ENCODE measurements at places on chromosomes 5 and 9.

DNA sequence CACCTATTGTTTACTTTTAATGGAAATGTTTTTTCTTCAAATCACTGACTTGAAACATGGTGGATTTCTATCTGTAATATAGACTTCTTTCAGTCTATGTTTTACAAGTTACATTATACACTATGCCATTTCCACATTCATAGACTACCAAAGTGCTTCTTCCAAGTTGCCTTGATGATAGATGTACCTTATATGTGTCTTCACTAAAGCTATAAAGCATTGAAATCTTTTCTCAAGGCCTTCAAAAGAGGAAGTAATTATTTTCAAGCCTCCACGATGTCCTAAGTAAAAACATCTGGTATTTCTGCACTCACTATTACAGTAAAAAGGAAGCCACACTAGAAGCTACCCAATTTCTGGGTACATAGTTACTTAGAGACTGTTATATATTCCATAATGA is 113.3 kb downstream of the FGF10 start:
- no peak for DNase-seq

GRCh38 chr5:112960315-112960714 is 16.3 kb upstream of the DCP2 start:
- DNase-seq, result no peak

DNA sequence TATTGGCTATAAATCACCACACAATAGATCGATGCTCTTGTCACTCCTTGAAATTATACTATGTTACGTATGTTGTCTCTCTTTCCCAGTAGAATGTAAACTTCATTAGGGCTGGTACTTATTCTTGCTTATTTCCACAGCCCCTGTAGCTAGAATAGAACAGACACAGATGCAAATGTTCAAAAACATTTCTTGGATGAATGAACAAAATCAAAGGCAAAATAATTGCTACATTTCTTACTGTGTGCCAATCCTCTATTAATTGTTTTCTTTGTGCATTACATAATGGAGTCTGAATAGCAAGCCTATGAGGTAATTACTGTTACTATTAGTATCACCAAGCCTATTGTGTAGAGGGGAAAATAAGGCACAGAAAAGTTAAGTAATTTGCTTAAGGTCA is 725 bp upstream of the OR13C2 start:
- no peak for DNase-seq

GRCh38 chr9:100277166-100277979 is 75.4 kb downstream of the TEX10 start:
- no peak for DNase-seq

GRCh38 chr5:1765141-1765879 is 34.3 kb downstream of the MRPL36 start:
- DNase-seq, result no peak

- DNase-seq, result no peak
Observed at GRCh38 chr9:2872931-2873323, 29.0 kb upstream of the PUM3 start.

GRCh38 chr9:126171641-126172040 is 155.0 kb upstream of the MVB12B start:
- no peak for DNase-seq

- no peak for DNase-seq
Observed at GRCh38 chr5:115857057-115857479, 15.3 kb downstream of the AP3S1 start.

GRCh38 chr5:133794771-133795415 is 173.5 kb downstream of the C5orf15 start:
- no peak for DNase-seq

- DNase-seq, result peak; percentile 26
Observed at GRCh38 chr5:67542479-67542878, 345.9 kb upstream of the CD180 start.

DNA sequence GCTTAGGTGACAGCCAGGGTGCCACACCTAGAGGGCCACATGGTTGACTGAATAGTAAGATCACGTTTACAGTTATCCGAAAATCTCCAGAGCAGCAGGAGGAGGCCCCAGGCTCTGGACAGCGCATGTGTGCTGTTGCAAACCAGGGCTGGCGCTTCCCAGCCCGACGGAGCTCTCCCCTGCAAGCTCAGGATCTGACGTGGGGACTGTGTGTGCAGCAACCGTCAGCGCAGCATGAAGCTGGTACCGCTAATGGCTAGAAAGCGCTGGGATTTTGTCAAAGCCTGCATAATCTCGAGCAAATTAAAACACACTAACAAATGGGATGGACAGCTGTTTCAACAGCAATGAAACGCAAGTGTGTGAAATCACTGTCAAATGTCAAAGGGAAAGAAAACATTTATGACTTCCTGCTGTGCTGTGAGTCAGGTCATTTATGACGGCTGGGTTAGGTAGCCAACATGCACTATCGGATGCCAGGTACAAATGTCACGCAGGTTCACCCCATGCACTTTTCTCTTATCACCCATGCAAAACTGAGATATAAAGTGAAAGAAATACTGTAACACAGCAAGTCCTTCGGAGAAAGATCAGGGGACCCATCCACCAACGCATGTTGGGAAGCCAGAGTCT is 7.5 kb downstream of the SURF4 start:
- no peak for DNase-seq

DNA sequence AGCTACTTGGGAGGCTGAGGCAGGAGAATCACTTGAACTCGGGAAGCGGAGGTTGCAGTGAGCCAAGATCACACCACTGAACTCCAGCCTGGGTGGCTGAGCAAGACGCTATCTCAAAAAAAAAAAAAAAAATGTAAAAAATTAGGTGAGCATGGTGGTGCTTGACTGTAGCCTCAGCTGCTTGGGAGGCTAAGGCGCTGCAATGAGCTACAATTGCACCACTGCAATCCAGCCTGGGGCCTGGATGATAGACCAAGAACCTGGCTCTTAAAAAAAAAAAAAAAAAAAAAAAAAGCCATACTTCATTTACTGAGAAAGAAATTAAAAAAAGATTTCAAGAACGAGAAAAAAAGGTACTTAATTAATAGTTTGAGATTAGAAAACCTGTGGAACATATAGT is 62.1 kb downstream of the SVEP1 start:
- no peak for DNase-seq

- DNase-seq, result no peak
Observed at GRCh38 chr9:1495282-1496030, 445.3 kb downstream of the DMRT2 start.

DNA sequence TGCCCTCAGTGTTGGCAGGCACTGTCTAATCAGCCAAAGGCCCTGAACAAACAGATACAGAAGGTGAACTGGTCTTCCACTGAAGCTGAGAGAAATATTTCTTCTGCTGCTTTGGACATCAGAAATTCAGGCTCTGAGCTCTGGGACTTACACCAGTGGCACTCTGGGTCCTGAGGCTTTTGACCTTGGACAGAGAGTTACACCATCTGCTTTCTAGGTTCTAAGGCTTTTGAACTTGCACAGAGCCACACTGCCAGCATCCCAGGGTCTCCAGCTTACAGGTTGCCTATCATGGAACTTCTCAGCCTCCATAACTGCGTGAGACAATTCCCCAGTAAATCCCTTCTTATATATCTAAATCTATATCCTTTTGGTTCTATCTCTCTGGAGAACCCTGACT is 326.7 kb downstream of the MLLT3 start:
- no peak for DNase-seq

DNA sequence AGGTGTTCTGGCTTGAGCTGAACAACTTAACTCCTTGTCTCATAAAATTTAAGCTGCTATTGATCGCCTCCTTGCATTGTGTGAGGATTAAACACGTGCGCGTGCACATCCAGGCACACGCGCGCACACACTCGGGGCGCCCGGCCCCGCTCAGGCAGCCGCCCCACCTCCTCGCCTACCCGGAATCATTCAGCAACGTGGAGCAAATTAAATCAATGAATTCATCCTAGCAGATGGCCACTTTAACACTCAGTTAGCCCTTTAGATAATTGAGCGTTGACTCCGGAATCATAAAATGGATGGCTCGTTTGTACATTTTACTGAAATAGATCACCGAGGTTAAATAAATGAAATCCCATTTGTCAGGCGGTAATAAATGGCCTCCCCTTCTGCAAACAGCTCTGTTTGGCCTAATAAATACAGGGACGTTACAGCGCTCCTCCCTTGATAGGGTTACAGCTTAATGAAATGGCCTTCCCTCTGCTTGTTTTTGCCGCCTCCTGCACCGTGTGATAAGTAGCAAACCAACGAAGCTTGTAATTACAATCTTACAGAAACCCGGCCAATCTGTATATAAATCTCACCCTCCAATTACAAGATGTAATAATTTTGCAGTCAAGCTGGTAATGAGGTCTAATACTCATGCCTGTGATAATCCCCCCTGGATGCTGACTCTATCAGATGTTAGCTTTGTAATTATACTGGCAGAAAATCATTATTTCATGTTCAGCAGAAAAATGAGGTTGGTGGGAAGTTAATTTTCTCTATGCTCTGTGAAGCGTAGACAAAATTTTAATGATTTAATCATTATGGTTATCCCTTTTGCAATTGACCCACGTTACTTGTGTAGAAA is 229.7 kb upstream of the IRX4 start:
- DNase-seq, result no peak

DNA sequence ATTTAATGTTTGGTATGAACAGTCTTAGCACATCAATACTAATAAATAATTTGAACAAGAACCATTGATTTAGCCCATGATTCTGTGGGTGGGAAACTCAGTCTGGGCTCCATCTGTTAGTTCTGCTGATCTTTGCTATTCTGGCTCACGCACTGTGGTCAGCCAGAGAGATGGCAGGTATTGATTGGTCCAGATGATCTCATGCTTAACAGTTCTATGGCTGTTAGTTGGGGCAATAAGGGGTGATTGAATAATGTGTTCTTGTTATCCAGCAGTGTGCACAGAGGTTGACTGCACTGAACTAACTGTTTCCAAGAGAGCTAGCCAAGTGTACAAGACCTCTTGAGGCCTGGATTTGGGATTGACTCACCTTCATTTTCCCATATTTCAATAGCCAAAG is 824.3 kb downstream of the SEMA5A start:
- DNase-seq, result no peak

DNA sequence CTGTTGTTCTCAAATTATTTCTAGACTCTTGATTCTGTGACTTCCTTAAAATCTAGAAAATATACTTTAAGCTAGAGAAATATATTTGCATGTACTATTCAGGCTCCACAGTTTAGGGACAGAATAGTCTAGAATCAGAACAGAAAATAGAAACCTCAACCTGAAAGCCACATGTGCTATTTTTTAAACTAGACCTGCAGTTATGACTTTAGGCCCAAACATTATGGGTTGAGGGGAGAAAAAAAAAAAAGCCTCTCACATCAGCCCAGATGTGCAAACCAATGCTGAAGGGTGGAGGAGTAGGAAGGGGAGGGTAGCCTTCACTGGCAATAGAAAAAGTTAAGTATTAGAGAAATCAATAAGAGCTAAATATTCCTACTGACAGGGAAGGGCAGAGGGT is 35.7 kb downstream of the ELL2 start:
- DNase-seq, result no peak

GRCh38 chr9:114005371-114006154 is 72.5 kb downstream of the AMBP start:
- no peak for DNase-seq

DNA sequence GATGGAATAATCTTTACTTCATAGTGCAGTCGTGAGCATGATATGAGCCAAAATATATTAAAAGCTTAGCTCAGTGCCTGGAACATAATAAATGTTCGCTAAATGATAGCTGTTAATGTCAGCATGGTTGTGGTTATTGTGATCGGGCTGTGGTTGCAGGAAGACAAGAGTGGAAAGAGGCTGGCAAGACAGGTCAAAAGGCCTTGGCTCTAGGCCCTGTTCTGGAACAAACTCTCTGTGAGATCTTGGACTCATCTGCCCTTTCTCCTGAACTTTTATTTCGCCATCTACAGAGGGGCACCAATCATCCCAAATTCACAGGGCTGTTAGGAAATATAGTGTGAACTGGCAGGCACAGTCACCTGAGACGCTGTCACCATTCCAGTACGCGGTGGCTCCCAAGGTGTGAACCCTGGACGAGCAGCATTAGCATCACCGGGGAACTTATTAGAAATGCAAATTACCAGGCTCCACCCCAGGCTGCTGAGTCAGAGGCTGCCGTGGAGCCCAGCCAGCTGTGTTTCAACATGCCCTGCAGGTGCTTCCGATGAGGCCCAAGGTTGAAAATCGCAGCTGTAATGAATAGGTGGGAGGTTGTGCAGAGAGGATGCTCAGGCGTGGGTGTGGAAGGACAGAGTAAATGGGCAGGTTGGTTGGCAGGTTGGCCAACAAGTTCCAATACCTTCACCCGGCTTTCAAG is 50.2 kb upstream of the SAP30L start:
- no peak for DNase-seq

GRCh38 chr9:94945197-94946144 is 219.0 kb downstream of the AOPEP start:
- DNase-seq, result peak; percentile 18

GRCh38 chr9:5288591-5288990 is 15.9 kb downstream of the RLN2 start:
- DNase-seq, result no peak

- DNase-seq, result no peak
Observed at GRCh38 chr9:124298646-124299235, 41.0 kb downstream of the NEK6 start.

- DNase-seq, result no peak
Observed at GRCh38 chr9:133734590-133735414, 3.4 kb downstream of the SARDH start.

GRCh38 chr9:16743375-16743774 is 127.1 kb downstream of the BNC2 start:
- DNase-seq, result no peak

GRCh38 chr9:37988041-37988440 is 81.0 kb downstream of the SHB start:
- DNase-seq, result no peak

- no peak for DNase-seq
Observed at GRCh38 chr9:93010056-93010455, 48.4 kb upstream of the SUSD3 start.

- DNase-seq, result no peak
Observed at GRCh38 chr5:25255128-25255527, 610.4 kb upstream of the CDH10 start.

GRCh38 chr9:32877103-32877502 is 93.8 kb downstream of the TMEM215 start:
- DNase-seq, result no peak

DNA sequence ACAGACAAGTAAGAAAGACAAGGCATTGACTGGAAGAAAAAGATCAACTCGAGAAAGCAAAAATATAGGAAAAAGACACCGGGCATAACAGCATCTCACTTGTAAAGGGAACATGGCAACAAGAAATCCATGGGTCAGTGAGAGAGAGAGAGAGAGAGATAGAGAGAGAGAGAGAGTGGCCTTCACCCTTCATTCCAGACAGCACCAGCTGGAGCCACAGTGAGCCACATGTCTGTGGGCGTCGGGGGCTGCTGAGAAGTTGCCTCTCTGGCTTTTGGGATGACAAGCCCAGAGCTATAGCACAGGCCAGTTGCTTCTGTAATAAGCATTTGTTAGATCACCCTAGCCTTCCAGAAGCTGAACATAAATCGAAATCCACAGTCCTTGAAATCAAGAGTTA is 20.3 kb upstream of the ENC1 start:
- no peak for DNase-seq

DNA sequence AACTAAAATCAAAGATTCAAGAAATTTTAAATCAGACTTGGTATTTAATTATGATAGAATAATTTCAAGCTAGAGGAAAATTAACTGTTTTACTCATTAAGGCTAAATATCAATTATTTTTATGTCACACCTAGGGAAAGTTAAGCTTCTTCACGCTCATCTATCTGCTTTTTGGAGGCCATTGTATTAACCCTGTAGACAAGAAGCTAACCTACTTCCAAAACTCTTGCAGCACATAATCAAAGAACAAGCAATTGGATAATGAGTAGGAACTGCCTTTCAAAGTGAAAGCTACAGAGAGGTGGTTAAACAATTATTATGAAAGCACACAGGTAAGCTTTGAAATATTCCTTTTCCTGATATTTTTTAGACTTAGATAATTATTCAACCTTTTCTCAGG is 6.7 kb downstream of the EBF1 start:
- no peak for DNase-seq
